ENCODE measurements at places on chromosomes 5 and 9. TPM values are rescaled to one million over a fixed set of nuclear protein-coding genes. Genes with fewer than 3 reads are reported as not detected.

DNA sequence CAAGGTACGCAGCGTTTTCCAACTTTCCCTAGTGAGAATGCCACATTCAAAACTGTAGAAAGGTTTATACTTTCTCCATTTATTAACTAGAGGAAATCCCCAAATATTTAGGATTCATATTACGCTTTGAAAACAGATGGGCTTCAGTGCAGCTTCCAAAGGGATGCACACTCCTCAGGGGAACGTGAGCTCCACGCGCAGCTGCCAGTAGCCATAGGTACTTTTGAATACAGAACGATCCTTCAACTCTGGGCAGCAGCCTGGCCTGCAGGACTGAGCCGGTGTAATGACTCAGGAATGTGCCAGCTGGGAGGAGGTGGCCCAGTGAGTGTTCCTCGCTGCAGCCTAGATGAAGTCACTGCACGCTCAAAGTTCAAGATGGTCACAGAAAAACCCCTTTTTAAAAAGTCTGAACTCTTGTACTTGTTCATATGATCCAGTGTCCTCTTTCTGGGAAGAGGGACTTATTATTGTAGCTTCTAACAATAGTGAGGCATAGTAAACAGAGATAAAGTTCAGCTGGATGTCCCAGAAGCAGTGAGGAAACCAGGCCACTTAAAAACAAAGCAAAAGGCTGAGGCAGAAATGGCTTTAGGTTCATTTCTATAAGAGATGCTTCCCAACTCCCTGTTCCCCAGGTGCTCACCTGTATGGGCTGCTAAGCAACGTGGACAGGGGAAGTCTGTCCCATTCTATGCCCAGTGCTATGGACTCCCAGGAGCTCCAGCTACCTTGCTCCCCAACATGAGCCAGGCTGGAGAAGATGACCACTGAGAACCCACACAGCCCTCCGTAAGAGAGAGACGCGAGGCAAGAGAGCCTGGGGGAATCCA lies 130.0 kb downstream of the LHFPL2 start:
- no peak for DNase-seq

- DNase-seq, result no peak
Measured at GRCh38 chr5:36722900-36723299, 116.5 kb downstream of the SLC1A3 start.

GRCh38 chr5:149210225-149210624 lies 61.4 kb upstream of the AFAP1L1 start:
- DNase-seq, result no peak

DNA sequence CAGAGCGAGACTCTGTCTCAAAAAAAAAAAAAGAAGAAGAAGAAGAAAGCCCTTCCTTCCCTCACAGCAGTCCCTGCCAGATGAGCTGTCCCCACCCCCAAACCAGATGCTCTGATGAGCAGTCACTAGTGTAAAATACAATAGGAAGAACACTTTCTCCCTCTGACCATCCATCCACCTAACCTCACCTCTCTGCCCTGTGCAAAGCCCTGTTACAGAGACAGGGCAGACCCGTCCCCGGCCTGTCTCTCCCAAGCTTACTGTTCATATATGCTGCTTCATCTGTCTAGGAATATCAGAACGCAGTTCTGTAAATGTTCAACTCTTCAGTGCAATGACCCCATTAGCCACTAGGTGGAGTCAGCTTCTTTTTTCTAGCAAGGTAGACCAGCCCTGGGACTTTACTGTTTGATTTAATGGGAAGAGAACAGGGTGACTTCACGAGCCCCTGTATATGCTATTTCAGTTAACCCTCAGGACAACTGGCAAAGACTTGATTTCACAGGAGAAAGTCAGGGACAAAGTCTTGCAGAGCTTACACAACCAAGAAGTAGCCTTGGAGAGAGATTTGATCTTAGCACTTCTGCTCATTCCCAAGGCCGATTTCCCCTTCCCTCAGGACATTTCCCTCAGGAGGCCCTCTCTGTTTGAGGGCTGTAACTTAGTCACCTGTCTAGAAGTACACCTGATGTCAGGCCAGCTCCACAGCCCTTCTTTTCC lies 14.9 kb upstream of the FGFR4 start:
- peak; percentile 79 for DNase-seq

Gene UGCG
- polyA plus RNA-seq, result 8.2 TPM

- no peak for DNase-seq
Measured at GRCh38 chr5:93921001-93921400, 179.6 kb upstream of the POU5F2 start.

Gene HCN1
- not detected for polyA plus RNA-seq

DNA sequence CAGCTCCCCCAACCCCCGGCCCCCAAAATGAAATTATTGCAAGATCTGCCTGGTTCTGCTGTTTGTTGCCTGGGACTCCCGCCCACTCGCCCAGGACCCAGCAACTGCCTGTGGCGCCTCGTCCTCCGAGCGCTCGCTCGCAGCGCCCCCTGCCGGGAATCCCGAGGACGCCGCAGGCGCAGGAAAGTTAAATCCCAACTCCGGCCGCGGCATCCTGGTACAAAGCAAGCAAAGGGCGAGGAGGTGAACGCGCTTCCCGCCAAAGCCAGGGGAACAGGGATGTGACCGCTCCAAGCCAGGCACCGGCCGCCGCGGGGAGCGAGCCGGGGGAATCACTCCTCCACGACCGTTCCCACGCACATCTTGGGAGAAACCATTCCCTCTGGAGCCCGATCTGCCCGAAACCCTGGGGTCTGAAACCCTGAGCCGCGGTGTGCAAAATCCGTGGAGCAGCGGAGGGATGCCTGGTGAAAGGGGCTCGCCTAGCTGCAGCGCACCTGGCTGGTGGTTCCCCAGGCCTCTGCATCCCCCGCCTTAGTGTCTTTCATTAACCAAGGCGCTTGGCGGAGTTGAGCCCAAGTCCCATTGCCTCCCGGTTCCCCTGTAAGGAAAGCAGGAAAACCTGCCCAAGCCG lies 1.3 kb downstream of the SEMA5A start:
- peak; percentile 78 for DNase-seq

DNA sequence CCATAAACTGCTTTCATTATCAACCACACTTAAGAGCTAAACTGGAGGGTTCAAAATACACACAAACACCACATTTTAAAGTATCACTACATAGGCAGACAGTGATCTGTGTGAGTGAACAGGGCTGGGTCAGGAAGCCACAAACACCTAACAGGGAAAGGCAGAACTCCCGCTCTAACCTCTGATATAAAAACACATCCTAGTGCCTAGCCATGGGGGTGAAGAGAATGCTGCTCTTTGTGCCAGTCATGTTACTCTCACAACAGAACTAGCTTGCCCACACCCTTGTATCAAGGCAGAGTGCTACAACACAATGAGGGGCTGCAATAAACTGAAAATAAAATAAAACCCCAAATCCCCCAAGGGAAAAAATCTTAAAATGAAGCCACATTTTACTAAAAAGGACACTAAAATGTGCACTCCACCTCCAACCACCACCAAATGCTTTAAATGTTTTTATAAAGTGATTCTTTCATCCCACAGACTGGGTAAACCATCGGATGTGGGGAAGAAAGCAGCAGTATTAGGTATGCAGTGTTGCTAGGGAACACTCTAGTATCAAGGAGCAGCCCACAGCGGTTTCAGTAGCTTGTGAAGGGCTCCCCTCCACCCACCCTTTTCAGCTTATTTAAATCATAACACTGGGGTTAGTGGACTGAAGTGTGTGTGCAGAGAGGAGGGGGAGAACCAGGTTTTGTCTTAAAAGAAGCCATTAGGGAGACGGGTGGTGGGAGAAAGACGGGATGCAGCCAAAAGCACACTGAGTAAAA lies 64.5 kb downstream of the TMEM161B start:
- DNase-seq, result no peak

DNA sequence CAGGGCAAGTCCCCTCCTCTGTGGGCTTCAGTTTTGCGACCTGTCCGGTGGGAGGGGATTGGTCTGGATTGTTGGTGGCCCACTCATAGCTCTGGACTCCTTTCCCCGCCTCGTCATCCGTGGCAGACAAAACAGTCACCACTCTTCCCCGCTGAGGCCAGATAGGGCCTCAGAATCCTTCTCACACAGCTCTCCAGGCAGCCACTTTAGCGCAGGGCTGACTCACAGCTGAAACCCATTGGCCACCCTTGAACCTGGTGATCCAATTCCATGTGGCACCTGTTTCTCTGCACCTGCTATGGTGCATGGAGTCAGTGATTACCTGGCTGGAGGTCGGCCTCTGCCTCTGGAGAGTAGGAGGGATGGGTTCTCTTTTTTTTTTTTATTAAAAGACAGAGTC lies 15.8 kb upstream of the CACFD1 start:
- DNase-seq, result no peak

DNA sequence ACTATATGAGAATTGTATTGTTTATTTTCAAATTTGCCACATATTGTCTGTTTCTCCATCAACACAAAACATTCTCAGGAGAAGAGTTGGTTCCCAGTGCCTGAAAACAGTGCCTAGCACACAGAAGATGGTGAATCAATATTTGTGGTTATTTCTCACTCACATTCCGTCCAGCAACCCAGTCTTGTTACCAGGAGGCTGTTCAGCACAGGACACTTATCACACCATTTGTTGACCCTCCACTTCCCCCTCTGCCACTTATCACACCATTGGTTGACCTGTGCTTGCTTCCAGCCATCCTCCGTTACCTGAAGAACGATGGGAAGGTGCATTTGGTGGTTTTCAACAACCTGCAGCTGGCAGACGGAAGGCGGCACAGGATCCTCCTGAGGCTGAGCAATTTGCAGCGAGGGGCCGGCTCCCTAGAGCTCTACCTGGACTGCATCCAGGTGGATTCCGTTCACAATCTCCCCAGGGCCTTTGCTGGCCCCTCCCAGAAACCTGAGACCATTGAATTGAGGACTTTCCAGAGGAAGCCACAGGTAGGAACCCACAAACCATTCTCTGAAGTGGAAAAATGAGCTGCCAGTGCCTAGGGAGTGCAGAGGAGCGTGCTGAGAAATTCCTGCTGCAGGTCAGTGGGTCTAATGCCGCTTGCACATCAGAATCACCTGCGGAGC lies 20.5 kb downstream of the THBS4 start:
- no peak for DNase-seq

Gene IFNK
- not detected for polyA plus RNA-seq

DNA sequence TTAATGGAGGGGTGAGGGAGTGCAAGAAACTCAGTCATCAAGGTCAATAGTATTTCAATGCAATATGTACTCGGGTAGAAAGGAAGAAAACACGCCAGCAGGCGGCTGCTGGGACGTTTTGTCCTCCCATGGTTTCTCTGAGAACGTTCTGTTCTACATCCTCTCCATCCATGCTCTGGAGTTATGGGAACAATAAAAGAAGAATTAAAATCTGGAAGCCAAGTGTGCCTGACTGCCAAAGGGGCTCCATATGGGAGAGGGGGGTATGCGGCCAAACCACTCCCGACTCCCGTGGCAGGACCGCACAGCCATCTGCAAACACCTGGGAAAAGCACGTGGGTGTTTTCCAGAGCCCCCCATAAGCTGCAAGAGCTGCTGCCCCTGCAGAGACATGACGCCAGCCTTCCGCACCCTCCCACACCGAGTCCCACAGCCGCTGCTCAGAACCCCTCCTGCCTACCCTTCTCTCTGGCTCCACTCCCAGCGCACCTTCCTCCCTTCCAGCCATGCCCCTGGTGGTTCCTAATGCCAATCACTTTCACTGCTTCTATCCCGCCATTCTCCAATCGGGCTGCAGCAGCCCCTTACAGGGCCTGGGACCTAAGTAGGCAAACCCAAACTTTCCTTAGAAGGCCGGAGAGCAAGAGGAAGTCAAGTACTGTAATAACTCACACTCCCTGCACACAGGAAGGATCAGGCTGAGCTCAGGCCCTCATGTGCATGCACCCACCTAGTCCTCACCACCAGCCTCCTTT lies 241.6 kb downstream of the SYK start:
- DNase-seq, result peak; percentile 16

Gene OTP
- not detected for polyA plus RNA-seq

Gene GFPT2
- 0.32 TPM for polyA plus RNA-seq

DNA sequence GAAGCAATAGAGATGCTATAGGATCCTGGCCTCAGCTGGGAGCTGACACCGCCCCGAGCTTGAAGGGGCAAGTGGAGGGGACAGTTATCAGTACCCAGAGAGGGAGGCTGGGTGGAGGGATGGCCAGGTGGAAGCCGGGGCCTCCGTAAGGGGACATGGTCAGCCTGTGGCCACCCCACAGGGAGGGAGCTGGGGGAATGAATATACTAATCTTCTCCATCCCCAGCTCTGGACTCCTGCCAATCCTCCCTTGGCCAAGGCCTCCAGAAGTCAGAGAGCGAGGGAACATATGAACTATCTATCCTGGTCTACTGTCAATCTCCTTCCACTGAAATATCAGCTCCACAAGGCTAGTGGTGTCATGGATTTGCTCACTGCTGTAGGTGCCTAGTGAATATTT lies 109.3 kb downstream of the BOD1 start:
- no peak for DNase-seq

DNA sequence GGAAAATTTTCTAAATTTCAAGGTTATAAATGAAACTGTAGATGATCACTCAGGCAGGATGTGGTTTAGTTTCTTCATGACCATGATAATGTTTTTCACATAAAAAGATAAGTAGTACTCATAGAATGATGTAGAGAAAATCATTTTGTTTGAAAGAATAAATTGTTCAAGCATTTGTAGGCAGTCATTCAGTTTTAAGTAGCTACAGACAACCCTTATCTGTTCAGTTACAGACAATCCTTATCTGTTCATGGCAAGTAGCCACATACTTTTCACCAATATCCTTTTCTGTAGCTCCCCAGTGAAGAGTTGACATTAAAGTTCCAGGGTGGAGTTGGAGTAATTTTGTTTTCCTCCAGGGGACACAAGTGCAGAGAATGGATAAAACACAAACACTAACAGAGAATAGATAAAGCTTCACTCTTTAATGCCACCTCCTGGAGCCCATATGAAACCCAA lies 278.1 kb upstream of the TNC start:
- no peak for DNase-seq

- no peak for DNase-seq
Measured at GRCh38 chr5:162248107-162248713, 180.6 kb downstream of the GABRG2 start.

GRCh38 chr5:53418826-53419658 lies 61.4 kb upstream of the FST start:
- no peak for DNase-seq

DNA sequence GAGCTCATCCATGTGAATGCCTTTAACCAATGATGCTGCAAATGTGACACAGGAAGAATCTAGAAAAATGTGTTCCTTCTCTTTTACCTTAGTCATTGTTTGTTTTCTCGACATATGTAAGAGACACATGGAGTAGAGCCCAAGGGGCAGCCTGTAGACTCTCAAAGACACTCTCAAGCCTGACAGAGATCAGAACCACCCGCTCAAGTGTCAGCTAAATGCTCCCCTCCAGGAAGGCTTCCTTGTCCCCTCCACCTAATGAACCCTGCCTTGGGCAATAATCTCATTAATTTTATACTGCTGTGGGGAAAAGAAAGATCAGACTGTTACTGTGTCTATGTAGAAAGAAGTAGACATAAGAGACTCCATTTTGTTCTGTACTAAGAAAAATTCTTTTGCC lies 157.4 kb downstream of the MUSK start:
- DNase-seq, result no peak

Gene CRAT
- polyA plus RNA-seq, result 108 TPM

GRCh38 chr9:73680831-73681230 lies 529.2 kb downstream of the ANXA1 start:
- no peak for DNase-seq

Gene PFN3
- polyA plus RNA-seq, result not detected
